Astrocyte of the cerebellum (primary cell): ENCODE measurements at places on chromosomes 12 and 14.

- no peak for DNase-seq
Observed at GRCh38 chr14:51870606-51871005, 10.2 kb downstream of the GNG2 start.

GRCh38 chr12:120861074-120861795 lies 42.9 kb downstream of the SPPL3 start:
- no peak for DNase-seq

GRCh38 chr14:53979113-53979681 lies 22.6 kb upstream of the BMP4 start:
- peak; percentile 80 for DNase-seq

GRCh38 chr12:113479590-113480335 lies 8.1 kb upstream of the LHX5 start:
- peak; percentile 6 for DNase-seq

DNA sequence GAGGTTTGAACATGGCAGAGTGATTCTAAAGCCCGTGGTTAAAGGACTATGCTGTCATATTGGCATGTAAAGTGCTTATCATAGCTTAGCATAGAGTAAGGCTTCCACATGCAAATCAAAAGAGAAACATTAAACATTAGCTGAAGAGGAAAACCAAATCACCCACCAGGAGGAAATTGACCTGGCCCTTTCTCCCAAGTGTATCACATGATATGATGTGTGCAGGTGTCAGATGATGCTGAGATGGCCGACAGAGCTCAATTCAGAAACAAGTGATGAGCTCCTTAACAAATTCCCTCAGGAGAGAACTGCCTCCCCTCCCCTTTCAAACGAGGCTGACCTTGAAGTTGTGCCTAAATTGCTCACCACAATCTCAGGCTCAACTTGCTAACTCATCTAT lies 217.1 kb upstream of the BTG1 start:
- DNase-seq, result no peak

GRCh38 chr12:91098941-91099340 lies 12.4 kb downstream of the LUM start:
- DNase-seq, result peak; percentile 93

DNA sequence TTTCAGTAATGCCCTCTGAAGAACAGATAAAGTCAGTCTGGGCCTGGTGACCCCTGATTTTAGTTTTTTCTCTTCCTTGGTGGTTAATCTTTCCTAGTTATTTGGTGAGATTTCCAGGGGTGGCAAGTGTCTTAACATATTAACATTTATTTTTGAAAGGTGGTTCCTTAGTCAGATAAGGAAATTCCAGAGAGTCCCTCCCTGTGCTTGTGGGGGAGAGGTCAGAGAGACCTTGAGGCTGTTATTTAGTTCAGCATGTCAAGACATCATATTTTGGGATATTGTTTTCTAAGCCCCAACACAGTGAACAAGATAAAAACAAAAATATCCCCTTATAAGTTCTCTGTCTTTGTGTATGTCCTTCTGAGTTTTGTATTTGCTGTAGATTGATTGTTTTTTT lies 9.5 kb upstream of the LUM start:
- DNase-seq, result no peak

DNA sequence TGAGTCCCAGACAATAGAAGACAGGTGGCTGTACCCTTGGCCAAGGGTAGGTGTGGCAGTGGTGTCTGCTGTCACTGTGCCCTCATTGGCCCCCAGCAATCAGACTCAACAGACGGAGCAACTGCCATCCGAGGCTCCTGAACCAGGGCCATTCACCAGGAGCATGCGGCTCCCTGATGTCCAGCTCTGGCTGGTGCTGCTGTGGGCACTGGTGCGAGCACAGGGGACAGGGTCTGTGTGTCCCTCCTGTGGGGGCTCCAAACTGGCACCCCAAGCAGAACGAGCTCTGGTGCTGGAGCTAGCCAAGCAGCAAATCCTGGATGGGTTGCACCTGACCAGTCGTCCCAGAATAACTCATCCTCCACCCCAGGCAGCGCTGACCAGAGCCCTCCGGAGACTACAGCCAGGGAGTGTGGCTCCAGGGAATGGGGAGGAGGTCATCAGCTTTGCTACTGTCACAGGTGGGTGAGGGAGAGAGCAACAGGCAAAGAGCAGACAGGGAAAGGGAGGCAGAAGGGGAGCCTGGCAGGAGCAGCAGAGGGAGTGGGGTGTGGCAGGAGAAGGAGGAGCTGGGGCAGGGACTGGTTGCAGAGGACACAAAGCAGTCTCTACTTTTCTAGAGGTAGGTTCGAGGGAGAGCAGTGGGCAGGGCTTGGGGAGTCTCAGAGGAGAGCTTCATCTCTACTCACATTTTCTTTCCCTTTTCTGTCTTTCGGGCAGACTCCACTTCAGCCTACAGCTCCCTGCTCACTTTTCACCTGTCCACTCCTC lies 452 bp downstream of the INHBE start:
- no peak for DNase-seq

DNA sequence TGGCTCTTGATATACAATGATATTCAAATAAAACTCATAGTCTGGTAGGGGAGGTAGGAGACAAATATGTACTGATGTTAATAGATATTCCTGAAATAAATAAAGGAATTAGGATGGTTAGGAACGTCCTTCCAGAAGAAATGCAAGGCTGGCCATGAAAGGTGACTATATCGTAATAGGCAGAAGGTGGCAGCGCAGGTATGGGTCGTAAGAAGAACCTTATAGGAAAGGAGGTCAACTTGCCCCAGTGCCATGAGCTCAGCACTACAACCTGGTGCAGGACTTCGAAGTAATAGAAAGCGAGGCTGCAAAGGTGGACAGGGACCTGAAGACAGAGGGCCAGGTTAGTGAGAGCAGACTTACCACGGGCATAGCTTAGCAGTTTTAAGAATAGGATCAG lies 55.3 kb upstream of the FGD4 start:
- DNase-seq, result no peak

GRCh38 chr12:24415934-24416333 lies 466.5 kb upstream of the SOX5 start:
- no peak for DNase-seq

DNA sequence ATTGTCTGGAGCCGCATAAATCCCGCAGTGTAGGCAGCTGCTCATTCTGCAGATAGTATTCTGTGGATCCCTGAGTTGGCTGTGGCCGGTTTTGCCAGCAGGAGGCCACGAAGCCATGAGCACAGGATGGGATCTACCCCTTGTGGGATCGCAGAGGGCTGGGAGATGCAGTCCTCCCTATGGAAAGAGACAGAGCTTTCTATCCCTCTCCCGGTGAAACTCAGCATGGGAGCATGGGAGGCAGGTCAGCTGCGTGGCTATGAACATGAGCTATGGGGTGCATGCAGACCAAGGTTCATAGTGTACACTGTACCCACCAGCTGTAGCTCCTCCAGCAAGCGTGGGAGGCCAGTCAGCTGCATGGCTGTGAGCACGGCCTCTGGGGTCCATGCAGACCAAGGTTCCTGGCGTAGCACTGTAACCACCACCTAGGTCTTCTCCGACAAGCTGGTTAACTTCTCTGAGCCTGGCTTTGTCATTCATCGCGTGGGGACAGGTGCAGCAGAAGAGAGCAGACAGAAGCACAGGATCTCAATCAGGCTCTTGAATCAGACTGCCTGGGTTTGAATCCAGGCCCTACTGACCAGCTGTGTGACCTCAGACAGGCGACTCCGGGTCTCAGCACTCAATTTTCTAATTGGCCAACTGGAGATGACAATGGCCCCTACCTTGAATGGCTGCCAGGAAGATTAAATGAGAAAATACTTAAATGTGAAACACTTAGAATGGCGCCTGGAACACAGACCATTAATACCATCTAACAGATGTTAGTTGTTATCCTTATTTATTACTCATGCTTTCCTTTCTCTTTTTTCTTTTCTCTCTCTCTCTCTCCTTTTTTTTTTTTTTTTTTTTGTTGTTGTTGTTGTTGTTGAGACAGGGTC lies 6.0 kb downstream of the BDKRB1 start:
- no peak for DNase-seq

DNA sequence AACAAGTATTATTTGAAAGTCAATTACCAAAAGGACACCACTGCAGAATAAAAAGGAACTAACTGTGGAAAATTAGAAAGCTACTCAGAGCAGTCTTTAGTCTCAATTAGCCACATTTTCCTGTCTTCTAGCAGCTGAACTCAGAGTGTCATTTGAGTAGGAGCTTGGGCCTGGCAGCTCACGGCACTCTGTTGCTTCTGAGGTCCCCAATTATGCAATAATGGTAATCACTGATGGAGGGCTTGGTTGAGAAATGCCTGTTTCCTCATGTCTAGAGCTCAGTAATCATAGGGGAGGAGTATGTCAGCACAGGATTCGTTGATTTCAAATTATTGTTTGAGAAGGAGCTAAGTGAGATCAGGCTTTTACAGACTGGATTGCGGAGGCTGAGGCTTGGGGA lies 108.6 kb downstream of the VRK1 start:
- no peak for DNase-seq

- no peak for DNase-seq
Observed at GRCh38 chr14:50233951-50234250, 2.5 kb upstream of the SOS2 start.
